ENCODE measurements at places on chromosomes 12 and 14.

- DNase-seq, result no peak
Measured at GRCh38 chr14:70283156-70283555, 76.3 kb downstream of the COX16 start.

DNA sequence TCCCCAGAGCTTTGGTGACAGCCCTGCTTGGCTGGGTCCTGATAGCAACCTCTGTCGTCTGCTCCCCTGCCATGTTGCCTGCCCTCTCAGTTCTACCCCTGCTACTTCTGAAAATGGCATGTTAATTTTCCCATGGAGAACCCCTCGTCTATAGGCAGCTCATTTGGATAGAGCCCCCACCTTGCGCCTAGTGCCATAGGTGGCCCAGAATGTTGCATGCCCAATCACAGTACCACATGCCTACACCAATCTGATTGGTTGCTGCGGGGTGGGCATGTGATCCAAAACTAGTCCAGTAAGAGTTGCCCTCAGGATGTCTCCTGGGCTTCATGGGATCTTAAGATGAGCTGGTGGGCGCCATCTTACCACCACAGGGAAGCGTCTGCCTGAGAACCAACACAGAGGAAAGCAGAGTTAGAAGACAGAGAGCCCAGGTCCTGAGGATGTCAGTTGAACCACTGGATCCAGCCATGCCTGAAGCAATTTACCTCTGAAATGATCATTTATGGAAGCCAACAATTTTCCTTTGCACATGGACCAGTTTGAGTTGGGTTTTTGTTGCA lies 85.7 kb downstream of the PAPOLA start:
- DNase-seq, result no peak

GRCh38 chr14:76546426-76547221 lies 170.7 kb downstream of the ESRRB start:
- peak; percentile 27 for DNase-seq

DNA sequence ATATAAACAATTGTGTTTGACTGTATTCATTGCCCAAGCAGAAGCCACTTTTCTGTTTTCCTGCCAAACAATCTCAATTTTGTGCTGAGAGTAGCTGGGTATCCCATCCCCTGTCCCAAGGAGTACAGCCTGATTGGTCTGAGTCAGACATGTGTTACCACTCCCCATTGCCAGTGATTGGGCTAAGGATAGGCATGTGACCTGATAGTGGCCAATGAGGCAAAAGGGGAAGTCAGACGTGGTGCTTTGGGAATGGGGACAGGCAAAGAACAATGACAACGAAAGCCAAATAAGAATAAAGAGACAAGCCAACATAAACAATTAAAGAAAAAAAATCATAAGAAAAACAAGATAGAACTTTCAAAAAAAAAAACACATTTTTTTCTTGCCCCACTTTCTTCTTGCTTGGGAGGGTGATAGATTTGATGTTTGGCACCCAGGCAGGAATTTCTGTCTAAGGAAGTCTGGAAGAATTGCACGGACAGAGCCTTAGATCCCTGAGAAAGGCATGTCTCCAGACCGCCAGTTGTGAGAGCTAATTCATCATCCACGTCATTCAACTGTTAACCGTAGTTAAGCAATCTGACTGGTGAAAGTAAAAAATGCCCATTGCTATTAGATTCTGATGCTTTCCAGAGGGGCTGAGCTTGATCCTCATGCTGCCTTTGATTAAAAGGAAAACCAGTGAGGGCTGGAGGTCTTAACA lies 626.6 kb upstream of the TMEM132C start:
- no peak for DNase-seq

DNA sequence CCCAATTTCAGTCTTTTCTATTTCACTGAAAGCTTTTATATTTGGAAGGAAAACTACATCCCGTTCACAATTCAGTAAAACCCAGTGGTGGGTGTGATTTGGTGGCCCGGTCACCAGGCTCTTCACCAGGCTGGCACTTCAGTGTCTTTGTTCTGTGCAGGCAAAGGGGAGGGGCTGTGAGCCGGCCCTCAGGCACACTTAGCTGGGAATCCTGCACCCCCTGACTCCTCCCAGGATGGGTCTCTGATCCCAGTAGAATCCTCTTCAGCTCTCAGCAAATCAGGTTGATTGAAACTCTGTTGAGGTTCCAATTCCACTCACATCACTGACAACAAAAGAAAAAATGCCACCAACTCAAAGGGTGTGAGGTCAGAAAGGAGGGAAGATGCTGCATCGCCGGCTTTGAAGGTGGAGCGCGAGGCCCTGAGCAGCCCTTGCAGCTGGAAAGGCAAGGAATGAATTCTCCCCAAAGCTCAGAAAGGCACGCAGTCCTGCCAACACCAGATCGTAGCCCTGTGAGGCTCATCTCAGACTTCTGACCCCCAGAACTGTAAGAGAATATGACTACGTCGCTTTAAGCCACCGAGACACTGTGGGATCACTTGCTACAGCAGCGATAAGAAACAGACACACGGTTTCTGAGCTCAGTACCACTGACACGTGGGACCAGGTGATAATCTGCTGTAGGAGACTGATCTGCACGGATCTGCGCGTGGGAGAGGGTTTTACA lies 166.6 kb downstream of the PIWIL1 start:
- DNase-seq, result no peak

Data from NCI-H187 treated with DMSO at 0.1 percent for 48 hours (cell line).